H4 (cell line): ENCODE measurements at places on chromosomes 1 and 21. TPM values are rescaled to one million over a fixed set of nuclear protein-coding genes. Genes with fewer than 3 reads are reported as not detected.

The ADAMTS1 gene
- 11.2 and 13.8 TPM in 2 replicates for total RNA-seq

GRCh38 chr1:233337505-233337904, 10.0 kb downstream of the MAP3K21 start:
- no peak for DNase-seq

- DNase-seq = no peak
Observed at GRCh38 chr1:54118704-54119103, 34.1 kb downstream of the CDCP2 start.

- DNase-seq = no peak
Observed at GRCh38 chr1:43137445-43138052, 34.5 kb downstream of the EBNA1BP2 start.

- DNase-seq = no peak
Observed at GRCh38 chr1:189149547-189150375, 1327.9 kb downstream of the BRINP3 start.
